Hematopoietic multipotent progenitor cell treated with erythropoietin and hydrocortisone succinate and interleukin-3 and kit ligand, for 8 days (in vitro differentiated cells): ENCODE measurements at places on chromosomes 12 and 14.

GRCh38 chr14:39211109-39211741, 22.5 kb upstream of the MIA2 start:
- DNase-seq: no peak

DNA sequence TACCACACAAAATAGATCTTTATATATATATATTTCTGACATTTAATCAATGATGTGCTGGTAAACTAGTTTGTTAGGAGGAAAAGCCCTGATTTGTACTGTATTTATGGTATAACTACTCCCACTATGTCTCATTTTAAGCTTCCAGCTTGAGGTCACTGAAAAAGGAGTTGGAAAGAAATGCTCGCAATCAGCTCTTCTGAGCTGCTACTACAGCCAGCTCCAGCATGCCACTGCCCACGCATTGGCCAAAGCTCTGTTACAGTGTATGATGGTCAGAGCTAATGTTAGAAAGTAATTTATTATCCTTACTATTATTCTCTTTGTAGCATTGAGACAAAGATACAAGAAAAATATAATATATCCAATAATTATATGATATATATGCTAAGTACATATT, 55.0 kb upstream of the PCED1B start:
- DNase-seq: no peak

DNA sequence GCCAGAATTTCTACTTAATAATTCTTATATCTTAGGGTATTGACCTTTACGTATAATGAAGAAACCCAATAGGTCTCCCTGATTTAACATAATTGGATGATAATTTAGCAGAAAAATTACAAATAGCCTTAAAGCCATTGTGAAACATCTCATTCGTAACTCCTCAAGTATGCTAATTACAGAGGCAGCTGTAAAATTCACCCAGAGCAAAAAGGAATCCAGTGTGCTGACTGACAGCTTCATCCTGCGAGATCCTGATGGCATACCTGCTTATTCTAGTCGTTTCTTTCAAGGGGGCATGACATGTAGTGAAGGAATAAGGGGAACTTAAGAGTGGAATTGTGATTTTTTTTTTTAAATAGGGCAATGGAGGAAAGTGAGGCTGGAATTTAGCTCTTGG, 291.5 kb downstream of the FUT8 start:
- no peak for DNase-seq

GRCh38 chr12:113702276-113702675, 230.6 kb upstream of the LHX5 start:
- no peak for DNase-seq

DNA sequence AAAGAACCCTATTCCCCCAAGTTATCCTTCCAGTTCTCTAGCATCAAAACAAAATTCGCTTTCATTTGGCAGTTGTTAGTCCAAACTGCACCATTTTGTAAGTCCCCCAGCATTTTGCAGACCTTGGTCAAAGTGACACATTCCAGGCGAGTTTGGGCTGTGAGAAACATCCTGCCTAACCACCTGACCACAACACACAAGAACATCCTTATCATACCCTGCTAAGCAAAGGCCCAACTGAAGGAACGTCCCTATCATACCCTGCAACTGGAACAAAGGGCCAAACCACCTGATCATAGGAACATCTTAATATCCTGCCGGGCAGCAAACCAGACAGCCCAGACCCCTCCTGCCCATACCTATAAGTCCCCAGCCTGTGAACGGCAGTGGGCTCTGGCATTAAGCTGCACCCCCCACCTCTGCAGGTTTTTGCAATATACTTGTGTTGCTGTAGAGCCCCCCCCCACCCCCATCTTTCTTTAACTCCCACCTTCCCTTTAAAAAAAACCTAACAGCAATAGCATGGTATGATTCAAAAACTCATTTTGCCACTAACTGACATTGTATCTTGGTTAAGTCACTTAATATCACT, 2.7 kb downstream of the PCNX4 start:
- DNase-seq: peak; percentile 95

DNA sequence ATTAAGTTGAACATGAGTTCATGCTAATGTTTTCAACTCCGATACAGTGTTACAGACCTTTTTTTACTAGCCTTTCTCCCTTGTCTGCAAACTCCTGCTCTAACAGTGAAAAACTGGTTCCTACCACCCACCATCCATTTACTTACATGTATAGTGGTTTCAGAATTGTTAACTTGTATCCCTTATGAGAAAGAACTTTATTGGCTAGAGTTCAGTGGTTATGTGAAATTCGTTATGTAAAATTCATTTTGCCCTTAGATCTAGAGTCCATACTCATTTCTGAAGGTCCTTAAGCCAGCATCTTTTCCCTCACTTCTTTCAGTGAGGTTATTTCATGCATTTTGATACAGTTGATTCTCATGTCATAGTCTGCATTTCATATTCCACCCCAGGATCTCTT, 51.0 kb downstream of the PRKCH start:
- DNase-seq: no peak

DNA sequence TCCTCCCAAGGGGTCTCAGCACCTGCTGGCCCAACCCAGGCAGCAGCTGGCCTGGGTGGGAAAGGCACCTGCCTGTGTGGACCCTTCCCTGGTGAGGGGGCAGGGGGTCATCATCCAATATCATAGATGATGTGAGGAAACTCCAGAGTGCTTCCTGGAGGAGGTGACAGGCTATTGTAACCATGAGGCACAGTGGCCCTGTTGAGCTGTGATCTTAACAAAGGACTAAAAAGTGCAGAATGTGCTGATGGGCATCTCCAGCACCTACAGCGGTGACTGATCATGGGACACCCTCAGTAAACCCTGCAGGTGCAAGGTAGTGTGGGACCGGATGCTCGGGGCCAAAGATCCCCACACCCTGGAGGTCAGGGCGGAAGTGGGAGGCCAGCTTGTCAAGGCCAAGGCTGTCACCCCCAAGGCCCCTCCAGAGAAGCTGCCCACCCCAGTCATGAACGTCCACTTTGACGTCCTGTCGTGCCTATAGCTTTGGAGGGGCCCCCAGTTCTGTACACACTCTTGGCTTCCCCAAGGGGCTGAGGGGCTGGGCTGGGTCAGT, 7.5 kb downstream of the MMP17 start:
- DNase-seq: no peak

DNA sequence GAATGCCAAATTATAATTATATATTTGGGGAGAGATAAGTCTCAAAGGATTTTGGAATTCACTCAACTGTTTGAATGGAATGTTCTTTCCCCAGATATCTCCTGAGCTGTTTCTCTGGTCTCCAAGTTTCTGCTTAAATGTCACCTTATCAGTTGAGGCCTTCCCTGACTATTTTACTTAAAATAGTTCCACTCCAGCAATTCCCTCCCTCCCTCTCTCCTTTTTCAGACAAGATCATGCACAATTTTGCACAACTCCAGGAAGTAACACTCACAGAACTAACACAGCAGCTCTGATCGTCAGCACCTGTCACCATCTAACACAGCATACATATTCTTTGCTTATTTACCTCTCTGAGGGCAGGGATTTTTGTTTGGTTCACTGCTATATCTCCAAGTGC, 12.5 kb downstream of the BTG1 start:
- DNase-seq: no peak

DNA sequence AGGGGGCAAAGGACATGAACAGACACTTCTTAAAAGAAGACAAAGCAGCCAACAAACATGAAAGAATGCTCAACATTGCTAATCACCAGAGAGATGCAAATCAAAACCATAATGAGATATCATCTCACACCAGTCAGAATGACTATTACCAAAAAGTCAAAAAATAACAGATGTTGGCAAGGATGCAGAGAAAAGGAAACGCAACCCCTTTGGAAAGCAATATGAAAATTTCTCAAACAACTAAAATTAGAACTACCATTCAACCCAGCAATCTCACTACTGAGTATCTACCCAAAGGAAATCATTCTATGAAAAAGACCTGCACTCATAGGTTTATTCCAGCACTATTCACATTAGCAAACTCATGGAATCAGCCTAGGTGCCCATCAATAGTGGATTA, 25.6 kb downstream of the MDM1 start:
- DNase-seq: no peak
